ENCODE measurements at places on chromosomes 5 and 9.

DNA sequence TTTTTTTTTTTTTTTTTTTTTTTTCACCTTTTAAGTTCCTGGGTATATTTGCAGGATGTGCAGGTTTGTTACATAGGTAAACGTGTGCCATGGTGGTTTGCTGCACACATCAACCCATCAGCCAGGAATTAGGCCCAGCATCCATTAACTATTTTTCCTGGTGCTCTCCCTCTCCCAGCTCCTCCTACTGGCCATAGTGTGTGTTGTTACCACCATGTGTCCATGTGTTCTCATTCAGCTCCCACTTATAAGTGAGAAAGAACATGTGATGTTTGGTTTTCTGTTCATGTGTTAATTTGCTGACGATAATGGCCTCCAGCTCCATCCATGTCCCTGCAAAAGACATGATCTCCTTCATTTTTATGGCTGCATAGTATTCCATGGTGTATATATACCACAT is 350.5 kb downstream of the MAN2A1 start:
- DNase-seq: no peak

DNA sequence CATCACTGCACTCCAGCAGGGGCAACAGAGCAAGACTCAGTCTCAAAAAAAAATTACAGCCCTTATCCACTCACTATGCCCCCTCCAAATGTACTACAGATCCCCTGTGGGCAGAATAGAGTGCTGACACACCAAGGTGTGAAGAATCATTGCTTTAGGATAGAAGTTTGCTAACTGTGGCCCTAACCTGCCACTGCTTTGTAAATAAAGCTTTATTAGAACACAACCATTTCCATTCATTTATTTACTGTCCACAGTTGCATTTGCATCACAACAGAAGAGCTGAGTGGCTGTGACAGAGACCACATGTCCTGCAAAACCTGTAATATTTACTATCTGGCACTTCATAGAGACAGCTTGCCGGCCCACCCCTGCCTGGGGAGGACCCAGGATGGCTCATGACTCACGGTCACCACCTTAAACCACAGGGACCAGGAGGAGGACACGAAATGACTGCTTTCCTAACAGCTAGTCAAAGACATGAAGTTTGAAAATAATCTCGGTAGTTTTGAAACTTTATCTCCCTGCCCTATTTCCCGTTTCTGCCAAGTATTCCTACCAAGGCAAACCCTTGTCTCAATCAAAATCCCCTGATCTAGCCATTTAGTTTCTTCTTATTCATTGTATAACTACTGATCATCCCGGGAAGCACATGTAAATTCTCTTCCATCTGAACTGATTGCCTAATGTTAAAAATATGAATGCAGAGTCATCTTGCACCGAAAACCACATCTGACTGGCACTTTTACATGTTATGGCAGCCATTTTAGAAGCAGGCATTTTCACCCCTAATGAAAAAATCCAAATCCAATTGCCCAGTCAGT is 206.1 kb downstream of the SLIT3 start:
- DNase-seq: no peak

GRCh38 chr5:86979811-86980411 is 287.8 kb upstream of the RASA1 start:
- peak; percentile 6 for DNase-seq

- no peak for DNase-seq
These were observed 12.8 kb upstream of the TSSK1B start for GRCh38 chr5:113447498-113448050.

- no peak for DNase-seq
These were observed 79.4 kb upstream of the SAP30L start for GRCh38 chr5:154366353-154366752.

- no peak for DNase-seq
These were observed 144.3 kb downstream of the GIN1 start for GRCh38 chr5:102975457-102976182.
